ENCODE measurements at places on chromosomes 7 and 10. TPM values are rescaled to one million over a fixed set of nuclear protein-coding genes. Genes with fewer than 3 reads are reported as not detected.
A peak's percentile ranks its signal among the peaks of the same experiment; 100 is the strongest.

- DNase-seq: no peak
Measured at GRCh38 chr7:138924501-138925225, 56.5 kb downstream of the KIAA1549 start.

DNA sequence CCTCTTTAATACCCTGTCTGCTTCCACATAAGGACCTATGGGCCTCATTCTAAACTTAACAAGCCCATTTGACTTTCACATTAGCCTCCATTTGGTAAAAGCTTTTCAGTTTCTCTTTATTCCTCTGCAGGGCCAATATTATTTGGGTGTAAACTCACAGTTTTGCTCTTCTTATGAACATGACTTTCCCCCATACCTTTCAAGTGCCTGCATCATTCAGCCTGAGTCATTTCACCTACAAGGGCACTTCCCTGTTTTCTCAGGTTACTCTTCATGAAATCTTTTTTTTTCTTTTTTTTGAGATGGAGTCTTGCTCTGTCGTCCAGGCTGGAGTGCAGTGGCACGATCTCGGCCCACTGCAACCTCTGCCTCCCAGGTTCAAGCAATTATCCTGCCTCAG, 1258.1 kb upstream of the CELF2 start:
- no peak for DNase-seq

- DNase-seq: peak; percentile 84
Measured at GRCh38 chr10:124465003-124465776, 3.6 kb downstream of the LHPP start.

DNA sequence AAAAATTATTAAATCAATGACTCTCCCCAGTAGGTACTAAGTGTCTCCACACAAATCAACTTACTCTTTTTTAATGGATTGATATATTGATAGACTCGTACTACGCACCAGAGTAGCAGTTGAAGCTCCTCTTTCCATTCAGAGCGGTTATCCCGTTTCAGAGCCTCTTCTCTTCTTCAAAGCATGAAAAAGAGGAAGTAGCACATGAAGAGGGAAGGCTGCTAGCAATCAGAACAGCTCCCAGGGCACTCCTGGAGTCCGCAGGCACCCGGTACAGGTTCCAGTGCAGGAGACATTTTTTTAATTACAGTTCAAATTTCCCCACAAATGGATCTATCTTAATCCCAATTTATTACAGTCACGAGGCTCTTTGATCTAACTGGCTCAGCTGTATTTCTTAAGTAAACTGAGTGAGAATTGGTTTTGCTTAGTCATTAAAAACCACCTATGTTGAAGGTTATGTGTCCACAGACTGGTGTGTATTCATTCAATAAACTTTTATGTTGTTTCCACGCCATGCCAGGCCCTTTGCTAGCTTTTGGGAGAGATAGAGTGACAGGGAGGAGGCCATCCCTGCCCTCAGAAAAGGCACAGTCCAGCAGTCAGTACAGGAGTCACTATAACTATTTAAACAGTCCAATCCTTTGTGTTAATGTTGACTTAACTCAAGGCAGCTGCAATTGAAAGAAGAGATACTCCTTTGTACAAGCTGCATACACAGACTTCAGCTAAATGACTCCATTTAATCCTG, 32.1 kb upstream of the CALN1 start:
- DNase-seq: peak; percentile 54

DNA sequence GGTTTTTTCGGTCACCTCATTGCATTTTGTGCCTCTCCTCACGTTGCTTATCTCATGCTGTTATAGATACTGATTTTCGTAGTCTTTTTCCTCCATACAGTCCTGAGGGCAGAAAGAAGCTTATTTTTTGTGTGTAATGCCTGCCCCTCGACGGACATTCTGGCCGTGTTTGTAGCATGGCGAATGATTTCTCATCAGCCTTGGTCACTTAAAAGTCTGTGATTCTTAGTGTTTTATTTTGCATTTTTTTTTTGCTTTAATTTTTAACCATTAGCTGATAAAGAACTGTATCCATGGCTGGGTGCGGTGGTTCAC, 469 bp upstream of the NOC3L start:
- no peak for DNase-seq

The PRKCQ gene
- not detected for total RNA-seq

GRCh38 chr10:102202386-102202785, 23.7 kb upstream of the ELOVL3 start:
- no peak for DNase-seq

- DNase-seq: no peak
Measured at GRCh38 chr10:60827791-60828488, 49.7 kb downstream of the CDK1 start.

GRCh38 chr7:92115821-92116220, 18.5 kb downstream of the CYP51A1 start:
- no peak for DNase-seq

- peak; percentile 65 for DNase-seq
Measured at GRCh38 chr10:112202561-112203241, 19.1 kb upstream of the GPAM start.

DNA sequence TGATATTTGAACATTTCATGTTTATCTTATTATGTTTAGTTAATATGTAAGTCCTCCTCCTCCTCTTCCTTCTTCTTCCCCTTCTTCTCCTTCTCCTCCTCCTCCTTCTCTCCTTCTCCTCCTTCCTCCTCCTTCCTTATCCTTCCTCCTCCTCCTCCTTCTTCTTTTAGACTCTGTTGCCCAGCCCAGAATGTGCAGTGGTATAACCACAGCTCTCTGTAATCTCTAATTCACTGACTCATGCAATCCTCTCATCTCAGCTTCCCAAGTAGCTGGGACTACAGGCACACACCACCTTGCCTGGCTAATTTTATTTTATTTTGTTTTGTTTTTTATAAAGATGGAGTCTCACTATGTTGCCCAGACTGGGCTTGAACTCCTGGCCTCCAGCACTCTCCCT, 83.4 kb upstream of the ODAD2 start:
- DNase-seq: no peak

DNA sequence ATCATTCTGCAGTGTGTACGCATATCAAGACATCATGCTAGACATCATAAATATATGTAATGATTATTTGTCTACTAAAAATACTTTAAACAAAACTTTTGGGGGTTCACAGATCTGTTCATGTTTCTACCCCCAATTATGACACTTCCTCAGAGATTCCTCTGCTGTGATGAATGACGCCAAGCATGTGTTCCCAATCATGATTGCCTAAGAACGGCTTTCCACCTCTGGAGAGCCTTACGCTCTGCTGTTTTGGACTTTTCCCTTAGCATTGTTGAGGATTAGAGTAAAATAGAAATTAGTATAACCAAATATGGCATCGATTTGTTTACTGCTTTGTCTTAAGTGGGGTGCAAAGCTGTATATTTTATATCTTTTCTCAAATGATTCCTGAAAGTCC, 236.3 kb upstream of the IGFBP3 start:
- DNase-seq: no peak

GRCh38 chr7:3302681-3303320, 1.7 kb downstream of the SDK1 start:
- no peak for DNase-seq

- DNase-seq: no peak
Measured at GRCh38 chr7:82445271-82445670, 1.7 kb upstream of the CACNA2D1 start.

The UNC5B gene
- not detected for total RNA-seq

The FAM131B gene
- not detected for total RNA-seq

- peak; percentile 94 for DNase-seq
Measured at GRCh38 chr7:37342688-37343471, 105.8 kb downstream of the ELMO1 start.

GRCh38 chr7:300048-300447, 10.1 kb downstream of the FOXL3 start:
- DNase-seq: no peak

The BRAT1 gene
- total RNA-seq: 10.5 TPM

DNA sequence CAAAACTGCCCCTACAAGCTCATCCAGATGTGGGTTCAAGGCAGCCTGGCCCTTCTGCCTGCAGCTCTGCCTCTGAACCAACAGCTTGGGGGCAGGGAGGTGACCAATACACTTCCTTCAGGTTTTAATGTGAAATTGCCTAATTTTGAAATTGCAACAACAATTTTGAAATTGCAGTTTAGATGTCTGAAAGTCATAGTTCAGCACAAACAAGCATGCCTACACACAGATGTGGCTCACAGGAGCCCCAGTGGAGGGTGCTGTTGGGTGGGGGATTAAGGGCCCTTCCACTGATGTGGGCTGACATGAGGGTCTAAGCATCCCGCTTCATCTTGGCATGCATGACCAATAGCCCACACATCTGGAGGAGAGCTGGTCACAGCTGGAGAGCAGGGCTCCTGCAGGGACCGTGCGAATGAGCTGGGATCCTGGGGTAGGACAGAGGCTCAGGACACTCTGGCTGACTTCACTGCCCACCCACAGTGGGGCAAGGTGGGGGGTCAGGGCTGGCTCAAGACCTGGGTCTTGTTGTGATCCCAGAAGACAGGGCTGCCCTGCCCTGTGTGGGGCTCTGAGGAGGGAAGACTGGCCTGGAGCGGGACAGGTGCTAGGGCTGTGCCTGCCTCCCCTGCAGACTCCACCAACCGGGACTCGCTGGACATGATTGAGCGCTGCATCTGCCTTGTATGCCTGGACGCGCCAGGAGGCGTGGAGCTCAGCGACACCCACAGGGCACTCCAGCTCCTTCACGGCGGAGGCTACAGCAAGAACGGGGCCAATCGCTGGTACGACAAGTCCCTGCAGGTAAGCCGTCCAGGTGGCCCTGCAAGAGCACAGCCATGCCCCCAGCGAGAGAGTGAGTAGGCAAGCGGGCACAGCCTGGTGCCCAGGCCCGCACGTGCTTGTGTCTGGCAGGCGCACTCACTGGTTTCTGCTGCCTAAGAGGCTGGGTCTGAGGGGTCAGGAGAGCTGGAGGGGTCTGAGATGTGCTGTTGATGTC, 32.3 kb downstream of the CHAT start:
- DNase-seq: no peak

- no peak for DNase-seq
Measured at GRCh38 chr7:112800486-112800885, 10.3 kb upstream of the TMEM168 start.

GRCh38 chr7:13457790-13458189, 531.7 kb downstream of the ETV1 start:
- DNase-seq: peak; percentile 95

The THNSL1 gene
- total RNA-seq: not detected

- DNase-seq: no peak
Measured at GRCh38 chr10:24668247-24668646, 55.4 kb downstream of the ARHGAP21 start.

DNA sequence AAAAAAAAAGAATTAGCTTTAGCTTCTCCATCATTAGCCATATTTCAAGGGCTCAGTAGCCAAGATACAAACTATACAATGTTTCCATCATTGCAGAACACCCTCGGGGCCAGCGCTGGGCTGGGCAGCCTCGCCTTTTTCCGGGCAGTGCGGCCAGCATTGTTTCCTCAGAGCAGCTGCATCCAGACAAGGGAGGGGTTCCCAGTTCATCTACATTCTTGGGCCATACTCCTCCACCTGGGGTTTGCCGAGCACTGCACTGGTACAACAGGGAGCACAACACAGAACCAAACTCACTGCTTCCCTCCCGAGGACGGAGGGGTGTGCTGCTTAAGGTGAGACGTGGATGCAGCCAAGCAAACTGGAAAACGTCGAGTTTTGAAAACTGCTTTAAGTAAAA, 2.4 kb upstream of the PKD1L1 start:
- no peak for DNase-seq

The PPP1R9A gene
- not detected for total RNA-seq

The ANXA8 gene
- total RNA-seq: not detected

The SORCS1 gene
- total RNA-seq: not detected

GRCh38 chr10:68876246-68877138, 24.6 kb upstream of the DDX50 start:
- DNase-seq: no peak

GRCh38 chr10:125631806-125632205, 51.2 kb downstream of the TEX36 start:
- no peak for DNase-seq

DNA sequence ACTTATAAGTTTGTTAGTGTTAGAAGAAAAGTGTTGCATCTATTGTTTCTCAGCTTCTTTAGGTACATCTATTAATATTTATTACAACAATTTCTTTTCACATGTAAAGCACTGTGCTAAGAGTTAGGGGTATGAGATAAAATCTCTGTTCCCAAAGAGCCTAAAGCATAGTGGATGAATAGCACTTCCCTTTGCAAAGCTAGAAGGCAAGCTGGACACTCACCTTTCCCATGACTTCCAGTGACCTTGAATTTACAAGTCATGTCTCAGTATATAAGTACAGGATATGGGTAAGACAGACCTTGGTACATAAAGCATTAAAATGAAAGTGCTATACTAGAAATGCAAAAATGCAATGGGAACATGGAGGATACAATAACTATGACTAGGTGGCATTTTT, 8.7 kb downstream of the CNNM1 start:
- DNase-seq: no peak

- DNase-seq: no peak
Measured at GRCh38 chr10:119282446-119282845, 75.1 kb downstream of the GRK5 start.

The GALNT17 gene
- total RNA-seq: not detected
